ENCODE measurements at places on chromosomes 1 and 21.
A peak's percentile ranks its signal among the peaks of the same experiment; 100 is the strongest.

GRCh38 chr1:98467586-98467985 is 193.9 kb upstream of the SNX7 start:
- DNase-seq = no peak

DNA sequence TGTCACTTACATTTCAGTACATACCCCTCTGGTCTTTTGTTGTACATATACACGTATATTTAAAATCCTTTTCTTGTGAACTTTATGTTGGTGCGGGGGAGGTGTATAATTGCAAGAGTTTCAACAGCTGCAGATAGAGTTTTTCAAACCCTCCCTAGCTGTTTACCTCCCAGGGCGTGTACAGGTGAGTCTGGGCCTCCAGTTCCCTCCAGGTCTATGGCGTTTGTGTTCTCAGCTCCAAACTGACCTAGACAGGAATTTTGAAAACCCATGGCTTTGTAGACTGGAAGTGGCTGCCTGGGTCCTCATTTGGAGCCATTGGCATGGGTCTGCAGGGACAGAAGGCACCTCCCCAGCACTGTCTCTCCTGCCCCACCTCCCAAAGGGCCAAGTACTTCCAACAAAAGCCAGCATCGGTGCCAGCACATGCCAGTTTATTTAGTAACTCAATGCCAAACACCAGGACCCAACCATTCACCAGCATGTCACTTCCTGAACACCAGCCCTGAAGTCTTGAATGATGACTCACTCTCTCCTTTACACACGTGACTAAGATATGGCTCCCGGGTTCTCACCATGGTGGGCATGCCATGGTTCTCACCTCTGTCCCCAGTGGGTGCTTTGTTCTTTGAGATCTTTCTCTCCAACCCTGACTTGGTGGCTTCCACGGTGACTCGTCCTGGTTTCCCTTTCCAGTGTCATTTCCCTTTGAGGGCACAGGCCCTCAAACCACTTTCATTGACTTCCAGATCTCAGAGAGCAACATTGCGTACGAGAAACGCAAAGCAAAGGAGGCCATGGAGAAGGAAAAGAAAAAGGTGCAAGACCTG is 57.3 kb upstream of the EFHD2 start:
- DNase-seq = peak; percentile 69

DNA sequence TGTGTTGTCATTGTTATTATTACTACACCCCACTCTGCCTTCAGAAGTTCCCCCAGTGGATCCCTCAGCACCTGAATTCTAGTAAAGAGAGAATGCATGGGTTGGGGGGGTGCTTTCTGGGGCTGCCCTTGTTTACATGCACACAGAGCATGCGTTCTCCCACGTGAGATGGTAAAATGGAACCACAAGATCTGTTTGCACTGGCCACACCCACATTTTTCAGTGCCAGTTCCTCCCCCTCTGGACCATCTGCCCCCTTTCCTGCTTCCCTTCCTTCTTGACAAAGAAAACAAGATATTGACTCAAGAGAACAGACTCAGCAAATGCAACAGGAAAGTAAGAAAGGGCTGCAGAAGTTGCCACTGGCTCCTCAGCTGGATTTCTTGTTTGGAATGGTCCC is 8.9 kb downstream of the SLC6A17 start:
- no peak for DNase-seq

DNA sequence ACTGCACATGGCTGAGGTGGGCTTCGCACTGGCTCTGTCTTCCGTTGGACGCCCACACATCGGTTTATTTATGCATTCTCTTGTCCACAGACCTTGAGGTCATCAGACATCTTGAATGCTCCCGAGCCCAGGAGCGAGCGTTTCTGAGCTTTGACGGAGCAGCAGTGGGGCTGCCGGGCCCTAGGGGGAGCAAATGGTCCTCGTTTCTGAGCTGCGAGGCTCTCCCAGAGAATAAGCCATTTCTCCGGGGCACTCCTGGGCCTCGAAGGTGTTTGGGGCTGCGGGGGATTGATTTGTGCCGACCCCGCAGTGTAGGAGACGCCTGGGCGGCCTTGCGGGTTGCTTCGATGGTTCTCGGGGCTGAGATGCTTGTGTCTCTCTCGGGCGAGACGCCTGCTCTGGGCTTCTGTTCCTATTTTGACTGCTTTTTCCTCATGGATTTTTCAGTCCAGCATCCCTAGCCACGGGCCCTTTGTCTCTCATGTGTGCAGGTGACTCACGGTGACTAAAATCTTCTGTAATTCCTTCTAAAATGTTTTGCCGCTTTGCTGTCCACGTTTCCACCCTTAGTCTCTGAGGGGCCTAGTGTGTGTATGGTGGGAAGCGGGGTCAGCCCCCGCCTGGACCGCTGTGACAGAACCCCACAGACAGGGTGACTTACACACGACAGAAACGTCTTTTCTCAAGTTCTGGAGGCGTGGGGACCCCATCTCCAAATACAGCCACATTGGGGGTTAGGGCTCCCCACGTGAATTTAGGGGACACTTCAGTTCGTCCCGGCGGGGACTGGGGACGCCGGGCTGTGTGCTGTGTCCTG is 62.1 kb downstream of the FAAP20 start:
- no peak for DNase-seq

DNA sequence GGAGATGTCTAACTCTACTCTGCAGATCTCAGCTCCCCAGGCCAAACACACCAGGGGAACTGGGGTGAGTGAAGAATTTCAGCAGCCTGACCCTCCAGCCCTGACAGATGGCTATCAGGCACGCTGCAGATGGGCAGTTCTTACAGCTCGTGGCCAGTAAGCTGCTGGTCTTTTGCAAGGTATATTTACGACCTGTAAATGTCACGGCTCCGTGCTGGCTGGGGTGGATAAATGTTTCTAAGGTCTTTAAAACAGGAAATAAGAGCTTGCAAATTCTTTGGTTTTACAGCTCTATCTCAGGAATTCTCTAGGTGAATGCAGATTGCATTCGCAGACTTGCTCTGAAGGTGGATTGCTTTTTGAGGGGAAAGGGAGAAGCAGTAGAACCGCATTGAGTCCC is 10.1 kb downstream of the DOP1B start:
- no peak for DNase-seq

- no peak for DNase-seq
These were observed 113.5 kb upstream of the COL6A1 start for GRCh38 chr21:45868086-45868485.

- DNase-seq = no peak
These were observed 11.3 kb upstream of the HEATR1 start for GRCh38 chr1:236615399-236616148.

GRCh38 chr1:9278116-9278515 is 14.6 kb upstream of the SPSB1 start:
- DNase-seq = no peak

- no peak for DNase-seq
These were observed 99.5 kb upstream of the BACE2 start for GRCh38 chr21:41068496-41068895.

DNA sequence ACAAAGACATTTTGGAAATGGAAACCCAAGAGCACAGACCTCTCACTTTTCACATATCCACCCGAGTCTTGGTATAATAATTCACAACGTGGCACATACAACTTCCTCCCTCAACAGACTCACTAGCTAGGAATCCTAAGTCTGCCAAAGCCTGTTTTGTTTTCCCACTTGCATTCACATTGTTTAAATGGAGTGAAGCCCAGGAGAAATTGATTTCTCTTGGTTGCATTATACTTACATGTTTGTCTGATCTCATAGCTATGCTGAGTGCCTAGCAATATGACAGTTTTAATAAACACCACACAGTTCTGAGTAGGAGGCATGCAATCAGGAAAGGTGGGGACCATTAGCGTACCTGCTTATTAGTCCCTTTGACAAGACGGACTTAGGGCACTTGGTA is 348.6 kb upstream of the ADGRL4 start:
- no peak for DNase-seq

- DNase-seq = no peak
These were observed 536.0 kb downstream of the LMO4 start for GRCh38 chr1:87864676-87865075.

DNA sequence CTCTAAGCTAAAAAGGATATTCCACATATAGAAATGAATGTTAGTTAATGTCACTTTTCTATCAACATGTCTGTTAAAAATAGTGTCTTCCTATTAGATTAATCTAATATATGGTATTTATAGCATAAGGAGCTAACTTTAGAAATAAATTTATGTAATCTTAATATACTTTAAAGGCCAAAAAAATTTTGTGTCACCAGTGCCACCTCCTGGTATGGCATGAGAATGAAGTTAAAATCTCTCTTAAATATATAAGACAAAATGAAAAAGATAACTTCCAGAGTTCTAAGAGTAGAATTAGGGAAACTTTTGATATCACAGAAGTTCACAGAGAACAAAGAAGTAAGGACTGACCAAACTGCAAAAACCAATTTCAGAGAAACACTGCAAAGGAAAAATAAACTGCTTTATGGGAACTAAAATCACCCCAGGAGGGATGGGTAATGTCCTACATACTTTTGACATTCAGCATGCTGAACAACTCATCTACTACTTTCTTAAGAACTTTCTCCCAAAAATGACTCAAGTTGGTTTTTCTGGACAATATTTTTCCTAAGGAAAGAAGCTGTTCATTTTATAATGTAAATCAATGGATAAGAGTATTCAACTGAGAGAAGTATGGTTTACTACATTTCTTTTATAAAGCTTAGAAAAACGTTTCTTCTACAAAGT is 82.8 kb downstream of the TRIM33 start:
- DNase-seq = peak; percentile 1

DNA sequence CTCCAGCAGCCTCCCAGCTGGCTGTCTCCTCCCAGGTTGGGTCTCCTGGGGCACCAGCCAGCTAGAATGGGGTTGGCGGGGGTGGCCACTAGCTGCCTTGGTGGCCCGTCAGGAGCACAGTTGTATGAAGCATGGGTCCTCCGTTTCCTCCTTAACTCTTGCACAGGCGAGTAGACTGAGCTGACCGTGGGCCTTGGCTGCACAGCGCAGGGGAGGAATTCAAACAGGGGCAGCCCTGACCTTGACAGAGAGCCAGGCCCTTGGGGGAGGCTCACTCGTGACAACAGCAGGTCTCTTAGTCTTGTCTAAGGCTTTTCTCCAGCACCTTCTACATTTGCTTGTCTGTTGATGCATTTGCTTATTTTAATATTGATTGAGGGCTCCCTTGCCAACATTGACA is 114.1 kb downstream of the PRDM2 start:
- no peak for DNase-seq

DNA sequence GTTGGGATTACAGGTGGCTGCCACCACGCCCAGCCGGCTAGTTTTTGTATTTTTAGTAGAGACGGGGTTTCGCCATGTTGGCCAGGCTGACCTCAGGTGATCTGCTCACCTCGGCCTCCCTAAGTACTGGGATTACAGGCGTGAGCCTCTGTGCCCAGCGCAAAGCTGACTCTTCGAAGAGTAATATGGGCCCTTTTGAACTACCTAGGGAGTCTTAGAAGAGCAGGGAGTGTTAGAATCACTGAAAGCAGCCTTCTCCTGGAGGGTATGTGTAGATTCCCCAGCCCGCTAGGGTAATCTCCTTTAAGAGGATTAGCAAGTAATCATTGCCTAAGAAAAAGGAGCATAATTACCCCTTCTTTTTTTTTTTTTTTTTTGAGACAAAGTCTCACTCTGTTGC is 6.5 kb upstream of the MAST2 start:
- DNase-seq = no peak

- no peak for DNase-seq
These were observed 101.0 kb downstream of the KIF26B start for GRCh38 chr1:245255783-245256182.

DNA sequence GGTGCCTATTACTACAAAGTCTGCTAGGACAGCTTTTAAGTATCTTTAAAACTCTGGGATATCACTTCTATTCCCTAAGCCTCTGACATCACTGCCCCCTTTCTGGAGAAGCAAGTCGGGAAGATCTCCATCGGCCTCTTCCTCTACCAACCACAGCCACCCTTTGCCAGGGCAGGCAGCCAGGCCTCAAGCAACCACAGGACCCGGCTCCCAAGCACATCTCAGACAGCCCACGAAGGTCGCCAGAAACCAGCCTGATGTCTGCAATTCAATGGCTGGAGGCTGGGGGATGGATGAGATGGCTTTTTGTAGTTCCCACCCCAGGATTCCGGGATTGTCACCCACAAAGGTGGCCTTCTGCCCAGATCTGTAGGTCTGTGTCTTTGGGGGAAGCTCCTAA is 70.7 kb downstream of the LGR6 start:
- DNase-seq = no peak

DNA sequence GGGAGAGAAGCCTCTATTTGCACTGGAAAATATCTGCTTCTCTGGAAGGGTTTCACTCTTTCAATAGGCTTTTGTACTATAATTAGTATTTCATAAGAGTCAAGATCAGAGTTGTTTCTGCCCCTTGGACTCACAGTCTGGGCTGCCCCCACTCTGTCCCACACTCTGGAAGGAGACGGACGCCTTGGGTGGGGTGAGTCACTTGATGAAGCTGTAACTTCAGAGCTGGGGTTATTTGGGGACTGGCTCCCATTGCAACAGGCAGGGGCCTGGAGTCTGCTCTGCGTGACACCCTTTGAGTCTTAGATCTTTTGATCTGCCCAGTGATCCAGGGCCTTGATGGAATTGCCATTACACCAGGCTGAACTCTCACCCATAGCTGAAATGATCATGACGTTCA is 4.0 kb upstream of the KCNA10 start:
- DNase-seq = no peak

DNA sequence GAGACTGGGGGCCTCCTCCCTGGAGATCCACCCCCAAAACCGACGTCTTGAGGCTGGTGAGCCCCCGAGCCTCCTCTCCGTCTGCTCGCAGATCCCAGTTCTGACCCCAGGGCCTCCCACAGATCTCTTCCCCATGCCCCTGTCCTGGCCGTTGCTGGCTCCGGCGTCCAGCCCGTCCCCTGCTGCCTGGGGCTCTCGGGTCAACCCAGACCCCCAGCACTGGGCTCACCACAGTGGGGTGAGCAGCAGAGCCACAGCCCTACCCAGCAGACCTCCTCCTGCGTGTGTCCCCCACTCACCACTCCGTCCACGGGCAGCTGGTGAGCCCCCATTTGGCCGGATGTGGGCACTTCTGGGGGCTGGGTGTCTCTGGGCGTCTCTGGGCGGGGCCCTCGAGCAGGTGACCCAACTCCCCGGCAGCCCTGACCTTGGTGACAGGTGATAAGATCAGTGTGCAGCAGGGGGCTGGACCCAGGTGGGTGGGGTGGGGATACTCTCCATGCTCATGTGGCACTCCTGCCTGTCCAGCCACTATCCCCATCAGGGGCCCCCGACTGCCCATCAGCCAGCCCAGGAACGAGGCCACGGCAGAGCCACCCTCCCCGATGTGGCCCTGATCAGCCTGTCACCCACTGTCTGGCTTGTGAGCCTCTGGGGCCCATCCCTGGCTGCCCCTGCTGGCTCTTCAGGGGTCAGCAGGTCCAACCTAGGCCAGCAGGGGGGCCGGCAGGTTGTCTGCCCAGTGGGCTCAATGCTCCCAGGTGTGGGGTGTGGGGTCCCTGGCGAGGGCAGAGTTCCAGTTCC is 709 bp downstream of the TNFRSF14 start:
- DNase-seq = no peak

Data from Calu3 (cell line).